ENCODE measurements at places on chromosomes 7 and 10.
A peak's percentile ranks its signal among the peaks of the same experiment; 100 is the strongest.

GRCh38 chr10:76357726-76358415, 926.4 kb downstream of the LRMDA start:
- DNase-seq = no peak

GRCh38 chr10:26746061-26746460, 48.6 kb downstream of the PDSS1 start:
- no peak for DNase-seq

- DNase-seq = no peak
Measured at GRCh38 chr7:134782121-134782623, 2.7 kb downstream of the CALD1 start.

GRCh38 chr10:109889867-109890266, 33.4 kb downstream of the XPNPEP1 start:
- no peak for DNase-seq

DNA sequence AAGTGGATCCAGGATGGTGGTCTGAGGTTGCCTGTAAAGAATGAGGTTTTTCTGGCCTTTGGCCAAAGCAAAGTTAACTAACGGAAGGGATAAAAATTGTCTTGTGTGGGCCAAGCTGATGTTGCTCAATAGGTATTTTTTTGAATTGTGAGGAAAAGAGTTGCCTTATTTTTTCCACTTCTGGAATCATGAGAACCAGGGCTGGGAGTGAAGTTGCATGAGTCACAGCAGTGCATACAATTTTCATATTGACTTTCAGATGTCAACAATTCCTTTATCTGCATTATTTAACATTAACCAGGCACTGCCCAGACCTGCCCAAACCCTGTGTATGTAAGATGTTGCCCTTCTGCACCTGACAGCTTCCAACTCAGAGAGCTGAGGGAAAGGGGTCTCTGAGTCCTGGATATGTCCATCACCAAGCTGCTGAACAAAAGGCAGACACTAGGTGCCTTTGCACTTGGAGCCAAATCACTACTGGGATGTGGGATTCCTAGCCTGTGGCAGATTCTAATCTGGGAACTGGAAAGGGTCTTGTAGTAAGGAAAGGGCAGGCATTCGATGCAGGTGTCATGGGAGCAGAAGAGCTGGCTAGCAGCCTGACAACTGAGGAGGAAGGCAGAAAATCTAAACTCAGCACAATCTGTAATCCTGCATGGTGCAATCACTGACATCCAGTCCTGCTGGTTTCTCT, 52.3 kb upstream of the SLC35B4 start:
- no peak for DNase-seq

DNA sequence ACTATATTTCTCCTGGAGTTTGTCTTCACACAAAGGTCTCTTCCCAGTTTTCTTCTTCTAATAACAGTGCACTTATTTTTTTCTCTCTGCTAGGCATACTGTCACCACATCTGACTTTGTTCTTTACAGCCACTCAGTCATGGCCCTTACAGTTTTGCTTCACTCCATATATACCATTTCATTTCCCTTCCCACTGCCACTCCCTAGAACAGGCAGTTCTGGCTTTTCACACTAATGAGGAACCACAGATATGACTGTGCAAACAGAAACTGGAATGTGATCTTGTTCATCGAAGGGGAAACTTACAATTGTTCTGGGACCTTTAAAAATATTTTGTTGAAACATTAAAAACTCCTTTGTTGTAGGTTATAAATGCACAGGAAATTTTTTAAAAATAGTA, 67.3 kb downstream of the EPDR1 start:
- DNase-seq = no peak

DNA sequence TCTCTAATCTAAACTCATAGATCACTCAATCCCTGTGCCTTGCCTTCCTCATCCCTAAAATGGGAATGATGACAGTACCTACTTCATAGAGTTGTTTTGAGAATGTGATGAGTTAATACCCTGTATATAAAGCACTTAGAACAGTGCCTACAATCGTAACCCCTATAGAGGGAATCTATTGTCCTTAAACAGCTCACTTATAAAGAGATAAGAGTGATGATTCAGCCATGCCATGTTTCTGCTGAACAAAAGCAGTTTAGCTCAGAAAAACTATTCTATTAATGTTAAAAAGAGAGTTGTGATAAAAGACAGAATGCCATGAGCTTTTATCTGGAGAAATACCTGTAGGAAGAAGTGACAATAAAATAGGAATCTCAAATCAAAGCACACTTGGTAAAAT, 63.6 kb downstream of the CUBN start:
- DNase-seq = no peak

DNA sequence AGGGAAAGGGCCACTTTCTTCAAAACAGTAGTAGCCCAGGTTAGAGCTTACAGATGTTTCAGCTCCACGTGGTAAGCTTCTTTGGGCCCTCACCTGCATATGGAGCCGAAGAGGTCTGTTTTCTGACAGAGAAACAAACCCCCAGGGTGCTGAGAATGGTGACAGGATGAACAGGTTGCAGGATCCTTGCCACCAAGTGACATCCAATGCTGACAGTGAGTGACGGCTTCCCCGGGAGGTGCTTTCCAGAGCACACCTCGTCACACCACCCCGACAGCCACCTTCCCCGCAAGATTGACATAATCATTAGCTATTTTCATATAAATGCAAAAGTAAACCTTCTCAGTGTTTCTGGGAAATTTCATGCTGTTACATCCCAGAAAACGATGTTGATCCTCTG, 109.3 kb upstream of the BTBD16 start:
- DNase-seq = no peak

- DNase-seq = peak; percentile 31
Measured at GRCh38 chr10:3783682-3784432, 1.2 kb downstream of the KLF6 start.

DNA sequence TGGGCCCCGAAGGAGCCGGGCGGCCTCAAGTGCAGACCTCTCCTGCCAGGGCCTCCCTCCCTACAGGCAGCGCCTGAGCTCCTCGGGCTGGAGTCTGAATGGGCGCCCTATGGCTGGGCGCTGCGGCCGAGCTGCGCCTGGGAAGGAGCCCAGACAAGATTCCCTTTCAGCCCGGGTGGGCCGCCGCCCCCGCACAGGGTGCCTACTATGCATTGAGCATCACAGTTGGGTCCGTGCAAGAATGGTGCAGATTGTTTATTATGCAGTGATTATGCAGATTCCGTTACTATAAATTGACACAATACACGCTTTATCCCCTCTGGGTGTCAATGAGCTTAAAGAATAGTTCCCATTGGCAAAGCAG, 77.2 kb upstream of the PDGFA start:
- no peak for DNase-seq

GRCh38 chr7:74514131-74514591, 60.5 kb downstream of the GTF2IRD1 start:
- DNase-seq = no peak

DNA sequence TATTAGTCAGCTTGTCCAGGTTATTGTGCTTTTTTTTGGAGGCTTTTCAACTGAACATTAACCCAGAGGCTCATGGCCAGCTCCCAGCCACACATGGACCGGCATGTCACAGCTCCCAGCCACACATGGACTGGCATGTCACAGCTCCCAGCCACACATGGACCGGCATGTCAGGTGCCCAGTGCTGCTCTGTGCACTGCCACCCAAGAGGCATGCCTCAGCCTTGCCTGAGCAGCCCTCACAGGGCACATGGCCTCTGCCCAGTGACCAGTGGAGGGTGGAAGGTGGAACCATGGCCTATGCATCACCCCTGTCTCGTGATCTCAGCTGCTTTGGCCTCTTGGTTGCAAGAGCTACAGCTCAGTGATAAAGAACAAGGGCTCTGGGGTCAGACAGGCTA, 119.8 kb downstream of the OAT start:
- no peak for DNase-seq

DNA sequence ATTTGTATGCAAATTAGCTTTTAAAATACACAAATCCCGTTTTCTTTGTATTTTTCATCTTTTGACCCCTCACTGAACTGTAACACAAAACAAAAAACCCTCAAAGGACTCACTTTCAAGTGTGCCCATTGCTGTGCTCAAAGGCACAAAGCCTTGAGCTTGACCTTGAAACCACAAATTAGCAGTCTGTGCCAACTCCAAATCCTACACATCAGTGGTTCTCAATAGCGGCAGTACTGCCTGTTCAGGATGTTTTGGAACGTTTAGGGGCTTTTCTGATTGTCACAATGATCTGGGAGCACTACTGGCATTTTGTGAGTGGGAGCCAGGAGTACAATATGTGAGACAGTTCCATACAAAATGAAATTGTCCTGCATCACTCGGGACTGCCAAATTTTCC, 55.5 kb downstream of the KDM7A start:
- DNase-seq = no peak

DNA sequence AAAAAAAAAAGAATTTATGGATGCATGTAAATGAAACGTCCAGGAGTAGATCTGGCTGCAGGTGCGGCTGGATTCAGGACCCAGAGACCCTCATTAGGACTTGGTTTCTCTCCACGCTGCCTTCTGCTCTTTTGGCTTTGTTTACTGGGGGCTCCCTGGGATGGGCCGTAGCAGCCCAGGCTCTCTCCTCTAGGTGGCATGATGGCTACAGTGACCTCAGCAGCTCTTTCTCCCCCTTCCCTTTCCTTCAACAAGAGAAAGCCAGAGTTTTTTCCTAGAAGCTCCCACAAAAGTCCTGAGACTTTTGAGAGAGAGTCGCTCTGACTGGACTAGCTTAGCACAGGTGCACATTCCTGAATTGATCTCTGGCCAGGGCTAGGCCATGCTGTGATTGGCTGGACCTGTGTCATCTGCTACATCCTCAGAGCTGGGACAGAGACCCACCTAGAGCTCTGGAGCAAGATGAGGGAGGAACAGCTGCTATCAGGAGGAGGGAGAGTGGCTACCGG, 67.8 kb upstream of the PDCD4 start:
- peak; percentile 67 for DNase-seq

GRCh38 chr10:49008091-49008490, 68.5 kb upstream of the LRRC18 start:
- no peak for DNase-seq

DNA sequence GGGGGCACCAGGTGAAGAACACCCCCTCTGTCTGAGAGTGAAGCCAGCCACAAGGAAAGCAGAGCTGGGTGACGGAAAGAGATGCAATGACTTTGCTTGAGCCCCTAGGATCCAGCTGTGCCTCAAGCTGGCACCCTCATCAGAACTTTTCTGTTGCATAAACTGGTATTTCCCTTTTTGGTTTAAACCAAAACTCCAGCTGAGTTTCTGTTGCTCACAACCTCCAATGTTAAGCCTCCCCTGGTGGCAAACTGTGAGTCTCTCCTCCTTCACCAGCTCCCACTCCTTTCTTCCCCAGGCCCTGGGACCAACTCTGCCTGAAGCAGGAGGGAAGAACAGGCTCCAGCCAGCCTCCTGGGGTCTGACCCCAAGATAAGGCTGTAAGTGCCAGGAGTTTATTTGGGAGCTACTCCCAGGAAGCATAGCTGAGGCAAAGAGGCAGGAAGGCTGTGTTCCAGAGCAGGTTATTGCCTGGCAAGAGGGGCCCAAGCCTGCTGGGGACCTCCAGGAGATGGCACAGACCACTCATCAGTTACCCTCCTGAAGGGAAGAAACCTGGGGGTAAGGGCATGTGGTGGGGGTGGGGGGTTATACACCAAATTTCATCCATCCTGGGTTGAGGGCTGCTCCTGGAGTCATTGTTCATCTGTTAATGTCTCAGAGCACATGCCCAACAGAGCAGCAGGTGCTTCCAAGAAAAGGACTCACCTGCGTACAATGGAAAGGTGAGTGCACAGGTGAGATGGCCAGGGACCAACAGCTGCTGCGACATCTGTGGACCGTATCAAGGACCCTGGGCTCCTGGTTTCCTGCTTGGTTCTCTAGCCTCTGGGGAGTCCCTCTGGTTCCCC, 73.3 kb upstream of the NANOS1 start:
- no peak for DNase-seq

DNA sequence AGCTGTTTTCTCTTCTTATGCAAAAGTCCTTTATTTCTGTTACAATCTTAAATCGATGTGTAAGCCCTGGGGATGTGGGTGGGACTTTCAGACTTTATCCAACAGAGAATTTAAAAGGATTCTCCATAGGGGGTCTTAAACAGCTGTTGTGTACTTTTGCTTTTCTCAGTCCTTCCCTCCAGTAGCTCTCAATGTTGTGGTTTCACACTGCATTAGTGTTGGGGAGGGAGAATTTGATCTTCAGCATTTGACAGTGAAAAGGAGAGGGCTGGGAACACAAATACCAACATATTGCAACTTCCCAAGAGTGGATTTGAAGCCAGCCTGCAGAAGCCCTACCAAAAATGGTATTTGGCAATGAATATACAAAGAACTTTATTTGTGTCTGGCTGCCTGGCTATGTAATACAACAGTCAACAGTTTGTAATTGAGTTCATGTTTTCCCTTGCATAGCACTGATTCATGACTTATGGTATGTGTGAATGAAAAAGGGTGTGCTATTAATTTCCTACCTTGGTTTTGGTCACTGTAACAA, 80.1 kb upstream of the CAPZA2 start:
- no peak for DNase-seq

DNA sequence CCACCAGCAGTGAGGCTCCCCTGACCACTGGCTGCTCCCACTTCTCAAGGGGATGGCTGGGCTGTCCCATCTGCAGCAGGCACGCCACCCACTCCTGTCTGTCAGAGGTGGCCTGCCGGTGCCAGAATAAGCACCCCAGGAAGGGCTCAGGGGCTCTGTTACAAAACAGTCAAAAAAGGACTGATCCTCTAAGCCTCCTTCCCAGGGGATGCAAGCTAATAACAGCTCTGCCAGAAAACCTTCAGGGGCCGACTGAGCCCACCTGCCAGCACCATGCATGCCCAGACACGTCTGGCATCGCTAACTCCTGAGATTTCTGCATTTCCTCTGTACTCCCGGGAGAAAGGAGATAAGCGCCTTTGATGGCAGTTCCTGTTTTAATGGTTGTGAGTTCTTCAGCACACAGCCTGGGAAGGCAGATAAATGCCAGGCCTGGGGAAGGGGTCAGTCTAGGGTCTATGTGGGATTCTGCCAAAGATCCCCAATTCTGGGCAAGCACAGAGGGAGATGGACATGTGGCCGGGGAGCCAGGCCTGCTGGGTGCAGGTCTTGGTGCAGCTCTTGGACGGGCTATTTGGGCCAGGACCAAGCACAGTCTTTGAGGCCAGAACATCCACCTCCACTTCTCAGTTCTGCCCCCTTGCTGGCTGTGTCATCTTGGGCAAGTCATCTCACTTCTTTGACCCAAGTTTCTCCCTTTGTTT, 128.4 kb downstream of the ARHGAP22 start:
- no peak for DNase-seq

GRCh38 chr10:126618466-126618865, 52.0 kb downstream of the C10orf90 start:
- DNase-seq = no peak

DNA sequence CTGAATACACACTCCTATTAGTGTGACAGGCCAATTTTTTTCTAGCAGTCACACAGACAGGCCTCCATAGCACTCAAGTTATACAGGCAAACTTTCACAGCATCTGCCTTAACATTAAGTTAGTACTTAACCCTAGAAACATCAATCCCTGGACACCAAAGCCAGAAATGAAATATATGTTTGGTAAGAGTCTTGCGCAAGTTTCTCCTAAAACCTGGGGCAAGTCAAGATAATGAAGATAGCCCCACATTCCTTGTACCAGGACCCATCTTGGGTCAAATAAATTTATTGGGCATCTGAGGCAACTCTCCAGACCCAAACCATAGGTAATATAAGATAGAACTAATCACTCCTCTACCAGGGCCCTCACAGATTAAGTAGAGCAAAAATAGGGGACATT, 70.8 kb upstream of the ZNF92 start:
- no peak for DNase-seq
